Gastroesophageal sphincter (tissue), 4 donors: ENCODE measurements at places on chromosomes 2 and 18. TPM values are rescaled to one million over a fixed set of nuclear protein-coding genes. Genes with fewer than 3 reads are reported as not detected.

Gene SLC38A11
- total RNA-seq, result 3.5 TPM

Gene ABCA12
- 0.16 TPM for total RNA-seq

DNA sequence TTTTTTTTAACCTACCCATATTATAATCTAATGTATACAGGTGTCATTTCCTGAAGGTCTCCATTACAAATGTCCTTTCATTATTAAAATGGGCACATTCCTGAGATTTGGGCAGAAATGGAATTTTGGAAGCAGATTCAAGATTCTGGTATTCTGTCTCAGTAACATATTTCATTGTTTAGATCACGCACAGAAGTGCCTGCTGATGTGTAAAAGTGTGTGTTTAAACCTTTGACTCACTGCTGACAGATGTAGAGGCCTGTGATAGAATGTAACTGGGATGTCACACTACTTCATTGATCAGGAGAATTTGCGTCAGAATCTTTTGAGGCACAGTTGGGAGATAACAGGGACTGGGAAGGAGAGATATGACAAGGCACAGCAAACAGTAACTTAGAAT is 276.8 kb upstream of the EPAS1 start:
- ATAC-seq, result no peak

- peak; percentile 66 for ATAC-seq
Observed at GRCh38 chr2:23595601-23596251, 210.7 kb downstream of the KLHL29 start.

DNA sequence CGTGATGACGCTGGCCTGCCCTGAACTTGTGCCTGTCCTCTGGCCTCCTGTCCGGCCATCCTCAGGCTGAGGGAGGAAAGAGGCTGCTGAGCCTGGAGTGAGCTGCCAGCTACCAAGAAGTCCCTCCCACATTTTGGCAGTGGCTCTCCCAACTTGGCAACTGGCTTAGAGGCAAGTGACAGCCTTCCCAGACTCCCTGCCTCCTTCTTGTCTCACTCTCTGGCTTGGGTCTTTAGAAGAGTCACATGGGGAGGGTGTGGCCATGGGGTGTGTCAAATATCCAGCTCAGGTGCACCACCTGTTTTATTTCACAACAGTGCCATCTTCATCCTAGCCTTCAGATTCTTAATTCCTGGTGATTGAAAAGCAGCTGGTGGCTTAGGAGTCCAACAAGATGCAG is 222.9 kb downstream of the PRKCE start:
- ATAC-seq, result peak; percentile 66

- ATAC-seq, result no peak
Observed at GRCh38 chr18:23530195-23530594, 26.9 kb downstream of the RMC1 start.

DNA sequence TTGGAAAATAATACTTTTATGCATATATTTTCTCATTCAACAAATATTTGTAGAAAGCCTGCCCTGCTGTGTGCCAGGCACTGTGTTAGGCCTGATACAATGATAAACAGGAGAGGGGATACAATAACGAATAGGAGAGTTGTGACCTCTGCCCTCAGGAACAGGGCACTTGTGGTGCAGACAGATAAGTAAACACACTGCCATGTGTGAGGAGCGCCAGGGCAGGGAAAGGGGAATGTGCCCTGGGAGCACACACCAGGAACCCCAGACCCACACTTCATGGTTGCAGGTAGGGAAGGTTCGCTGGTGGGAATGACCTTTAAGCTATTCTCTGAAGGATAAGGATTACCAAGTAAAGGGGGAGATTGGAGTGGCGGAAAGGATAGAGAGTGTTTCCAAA is 42.2 kb upstream of the DSC1 start:
- no peak for ATAC-seq

DNA sequence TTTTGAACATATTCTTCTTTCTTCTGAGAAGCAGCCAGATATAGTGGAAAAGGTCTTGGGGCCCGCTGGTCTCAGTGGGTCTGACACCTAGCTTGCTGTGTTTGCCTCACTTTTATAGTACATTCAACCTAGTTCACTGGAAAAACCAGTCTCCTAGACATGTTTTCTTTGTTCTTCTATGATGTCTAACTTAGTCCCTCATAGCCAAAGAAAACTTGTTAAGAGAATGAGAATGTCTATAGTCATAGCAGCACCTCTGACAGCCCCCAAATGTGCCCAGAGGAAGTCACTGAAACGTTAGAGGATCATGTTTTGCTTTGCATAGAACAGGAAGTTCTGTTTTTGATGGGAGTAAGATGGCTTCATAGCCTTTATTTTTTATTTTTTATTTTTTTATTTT is 40.3 kb downstream of the TNFRSF11A start:
- ATAC-seq, result no peak

GRCh38 chr2:12361506-12361905 is 355.2 kb upstream of the TRIB2 start:
- ATAC-seq, result no peak
